ENCODE measurements at places on chromosomes 1 and 21.

- no peak for DNase-seq
Measured at GRCh38 chr1:2111674-2112035, 61.4 kb downstream of the PRKCZ start.

DNA sequence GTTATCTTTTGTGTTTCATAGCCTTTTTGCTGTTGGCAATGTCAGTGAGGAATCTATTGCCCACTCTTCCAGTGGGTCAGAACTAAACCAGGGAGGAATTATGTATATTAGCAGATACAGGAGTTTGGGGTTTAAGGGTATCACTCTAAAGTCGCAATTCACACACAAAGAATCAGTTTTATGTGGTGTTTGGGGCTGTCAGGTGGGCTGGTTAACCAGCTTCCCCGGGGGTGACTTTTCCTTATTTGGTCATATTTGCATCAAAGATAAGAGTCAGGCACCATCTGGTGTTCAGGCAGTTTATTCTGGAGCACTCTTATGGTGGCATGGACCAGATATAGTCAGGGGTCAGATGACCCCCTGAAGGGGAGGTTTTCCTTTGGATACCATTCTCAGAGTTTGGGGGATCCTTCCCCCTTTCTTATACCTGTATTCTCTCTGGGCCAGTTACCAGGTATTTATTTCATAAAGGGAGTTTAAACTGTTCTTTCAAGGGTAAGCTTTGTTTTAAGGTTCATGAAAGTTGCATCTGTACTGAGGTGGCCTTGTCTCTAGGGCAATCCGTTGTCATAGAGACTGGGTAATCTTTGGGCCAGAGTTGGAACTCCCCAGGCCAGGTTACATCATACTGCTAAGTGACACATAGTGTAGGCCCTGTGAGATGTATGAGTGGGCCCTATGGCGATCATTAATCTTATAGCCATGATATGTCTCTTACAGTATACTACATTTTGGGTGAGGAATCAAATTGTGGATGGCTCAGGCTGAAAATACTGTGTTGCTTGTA, 148.2 kb downstream of the RWDD3 start:
- no peak for DNase-seq

DNA sequence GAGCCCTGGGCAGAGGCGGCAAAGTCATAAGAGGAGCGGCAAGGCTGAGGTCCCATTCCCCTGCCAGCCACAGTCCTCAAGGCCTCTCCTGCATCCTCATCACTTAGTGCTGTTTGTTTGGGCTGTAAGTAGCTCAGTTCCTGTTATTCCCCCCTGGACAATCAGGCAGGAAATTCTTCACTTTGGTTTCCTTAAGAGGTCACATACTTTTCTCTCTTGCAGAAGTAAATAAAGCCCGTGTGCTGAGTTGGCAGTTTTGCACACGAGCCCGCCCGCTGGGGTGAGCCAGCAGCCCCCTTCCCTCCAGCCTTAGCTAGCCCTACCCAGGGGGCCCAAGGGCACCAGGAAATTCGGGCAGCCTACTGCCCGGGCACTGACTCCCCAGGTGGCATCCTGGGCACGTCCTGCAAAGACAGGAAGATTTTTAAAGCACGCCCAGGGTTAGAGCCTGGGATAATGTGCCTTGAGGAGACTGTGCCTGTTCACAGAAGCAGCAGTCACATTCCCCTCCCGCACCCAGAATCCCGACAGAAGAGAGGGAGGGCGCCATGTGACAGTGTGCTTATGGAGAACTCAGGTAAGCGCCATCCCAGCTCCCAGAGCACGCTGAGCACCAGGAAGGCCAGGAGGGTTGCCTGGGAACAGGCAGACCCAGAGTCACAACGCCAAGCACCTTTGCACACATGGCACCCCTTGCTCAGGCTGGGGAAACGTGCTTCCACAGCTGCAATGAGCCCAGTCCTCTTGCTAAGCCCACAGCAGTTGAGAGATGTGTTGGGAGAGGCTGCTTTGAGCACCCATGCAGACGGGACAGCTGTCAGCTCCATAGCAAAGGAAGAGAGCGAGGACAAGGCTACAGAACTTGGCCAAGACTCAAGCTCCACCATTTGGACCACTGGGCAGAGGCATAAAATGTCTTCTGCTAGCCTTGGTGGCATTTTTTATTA, 144.5 kb upstream of the TMEM51 start:
- peak; percentile 20 for DNase-seq

- DNase-seq: no peak
Measured at GRCh38 chr1:100219457-100219856, 30.2 kb downstream of the DBT start.

GRCh38 chr1:47972864-47973432, 24.2 kb downstream of the TRABD2B start:
- no peak for DNase-seq

DNA sequence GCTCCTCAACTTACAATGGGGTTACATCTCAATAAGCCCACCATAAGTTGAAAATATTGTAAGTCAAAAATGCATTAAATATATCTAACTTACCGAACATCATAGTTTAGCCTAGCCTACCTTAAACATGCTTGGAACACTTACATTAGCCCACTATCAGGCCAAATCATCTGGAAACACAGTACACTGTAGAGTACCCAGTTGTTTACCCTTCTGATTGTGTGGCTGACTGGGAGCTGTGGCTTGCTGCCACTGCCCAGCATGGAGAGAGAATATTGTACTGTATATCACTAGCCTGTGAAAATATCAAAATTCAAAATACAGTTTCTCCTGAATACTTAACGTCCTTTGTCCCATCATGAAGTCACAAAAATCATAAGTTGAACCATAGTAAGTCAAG, 40.4 kb upstream of the FRRS1 start:
- no peak for DNase-seq

DNA sequence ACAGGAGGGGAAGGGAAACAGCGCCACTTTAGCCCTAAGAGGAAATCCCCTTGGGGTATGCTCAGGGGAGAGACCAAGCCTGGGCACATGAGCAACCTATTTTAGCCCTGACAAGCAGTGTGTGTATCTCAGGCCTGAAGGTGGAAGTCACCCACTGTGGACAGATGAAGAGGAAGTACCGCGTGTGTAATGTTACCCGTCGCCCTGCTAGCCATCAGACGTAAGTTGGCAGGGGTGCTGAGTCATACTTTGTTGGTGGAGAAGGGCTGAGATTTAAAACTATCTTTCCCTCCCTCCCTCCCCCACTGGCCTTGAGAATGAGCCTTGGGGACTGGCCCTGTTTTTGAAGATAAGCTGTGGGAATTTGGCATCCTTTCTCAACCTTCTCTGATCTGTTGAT, 11.2 kb downstream of the AGO1 start:
- DNase-seq: peak; percentile 38

GRCh38 chr1:54583871-54584270, 35.8 kb downstream of the ACOT11 start:
- no peak for DNase-seq

GRCh38 chr1:99445486-99445885, 181.2 kb downstream of the PLPPR4 start:
- DNase-seq: no peak

DNA sequence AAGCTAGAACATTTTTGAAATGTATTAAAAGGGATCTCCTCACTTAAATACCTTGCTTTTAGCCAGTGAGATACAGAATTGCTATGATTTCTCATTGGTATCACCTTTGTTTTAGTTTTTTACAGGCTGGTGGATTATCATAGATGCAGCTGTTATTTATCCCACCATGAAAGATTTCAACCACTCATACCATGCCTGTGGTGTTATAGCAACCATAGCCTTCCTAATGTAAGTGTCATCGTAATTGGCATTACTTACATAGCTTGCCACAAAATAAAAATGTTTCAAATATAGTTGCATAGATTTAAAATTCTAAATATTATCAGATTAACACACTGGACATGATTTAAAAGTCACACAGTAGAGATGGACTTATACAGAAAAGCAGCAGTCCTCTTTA, 4.7 kb downstream of the TMEM50A start:
- DNase-seq: no peak

GRCh38 chr1:61202854-61203598, 120.7 kb downstream of the NFIA start:
- DNase-seq: no peak

DNA sequence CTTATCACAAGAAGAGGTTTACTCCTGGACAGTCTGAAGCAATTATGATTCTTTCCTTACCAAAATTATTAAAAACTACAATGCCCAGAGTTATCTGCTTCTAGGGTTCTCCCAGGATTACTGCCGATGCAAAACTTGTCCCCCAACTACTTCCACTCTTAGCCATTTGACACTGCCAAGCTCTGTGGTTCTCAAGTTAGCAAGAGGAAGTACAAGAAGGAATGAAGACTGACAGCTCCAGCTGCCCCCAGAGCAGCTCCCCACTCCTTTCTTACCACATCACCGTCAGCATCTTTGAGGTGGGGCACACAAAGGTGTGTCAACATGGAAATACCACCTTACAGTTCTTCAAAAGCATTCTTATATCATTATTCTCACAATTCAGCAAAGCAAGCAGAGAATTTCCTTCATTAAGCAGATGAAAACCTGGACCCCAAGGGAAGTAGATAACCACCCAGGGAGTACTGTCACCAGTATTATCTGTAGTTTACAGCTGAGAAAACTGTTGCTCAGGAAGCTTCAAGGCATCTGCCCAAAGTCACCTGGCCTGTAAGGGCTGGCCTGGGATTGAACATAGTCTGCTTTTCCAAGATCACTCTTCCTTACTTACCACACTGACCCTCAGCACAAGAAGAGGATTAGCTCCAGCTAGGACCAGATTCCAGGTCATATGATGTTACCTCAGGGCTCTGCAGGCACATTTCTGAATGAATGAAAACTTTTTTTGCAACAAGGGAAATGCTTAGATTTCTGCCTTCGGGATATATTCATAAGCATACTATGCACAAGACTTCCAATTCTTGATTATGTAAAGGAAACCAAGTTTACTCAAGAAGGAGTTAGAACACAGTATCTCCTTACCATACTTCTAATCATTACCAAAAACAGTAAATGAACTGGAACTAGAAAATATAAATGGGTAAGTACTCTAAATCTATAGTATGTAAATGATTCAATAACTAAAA, 9.3 kb downstream of the PSMG1 start:
- DNase-seq: no peak

- DNase-seq: no peak
Measured at GRCh38 chr1:111723091-111723806, 15.9 kb downstream of the INKA2 start.

- DNase-seq: no peak
Measured at GRCh38 chr1:60935599-60936110, 146.7 kb upstream of the NFIA start.

GRCh38 chr1:43495204-43495603, 35.5 kb upstream of the PTPRF start:
- DNase-seq: no peak

DNA sequence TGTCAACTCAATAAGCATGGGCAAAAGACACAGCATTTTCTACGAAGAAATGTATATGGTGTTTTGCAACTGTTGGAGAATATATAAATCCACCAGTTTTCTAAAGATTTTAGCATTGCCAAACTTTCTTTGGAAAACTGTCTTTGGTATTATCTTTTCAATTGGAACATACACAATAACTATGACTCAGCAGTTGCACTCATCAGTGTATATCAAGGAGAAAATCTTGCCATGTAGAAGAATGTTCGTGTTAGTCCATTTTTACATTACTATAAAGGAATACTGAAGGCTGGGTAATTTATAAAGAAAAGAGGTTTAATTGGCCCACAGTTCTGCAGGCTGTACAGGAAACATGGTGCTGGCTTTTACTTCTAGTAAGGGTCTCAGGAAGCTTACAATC, 41.1 kb downstream of the PRKAA2 start:
- DNase-seq: peak; percentile 11

- DNase-seq: peak; percentile 47
Measured at GRCh38 chr21:17802572-17802971, 16.6 kb downstream of the C21orf91 start.

- DNase-seq: no peak
Measured at GRCh38 chr1:100361511-100362089, 9.3 kb downstream of the CDC14A start.

DNA sequence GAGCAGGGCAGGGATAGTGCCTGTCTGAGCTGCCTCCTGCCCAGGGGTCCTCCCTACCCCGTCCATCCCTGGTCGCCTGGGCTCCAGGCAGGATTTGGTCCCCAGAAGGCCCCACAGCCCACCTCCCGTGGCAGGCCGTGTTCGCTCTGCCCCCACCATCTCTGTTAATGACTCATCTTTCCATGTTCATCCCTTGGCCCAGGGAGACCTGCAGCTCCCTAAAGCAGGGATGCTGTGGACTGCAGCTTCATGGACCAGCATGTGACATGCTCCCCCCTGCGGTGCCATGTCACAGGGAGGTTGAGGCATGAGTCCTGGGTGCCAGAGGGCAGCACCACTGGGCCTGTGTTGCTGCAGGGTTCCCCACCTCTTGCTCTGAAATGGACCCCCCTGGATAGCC, 26.8 kb downstream of the UBASH3A start:
- DNase-seq: no peak

DNA sequence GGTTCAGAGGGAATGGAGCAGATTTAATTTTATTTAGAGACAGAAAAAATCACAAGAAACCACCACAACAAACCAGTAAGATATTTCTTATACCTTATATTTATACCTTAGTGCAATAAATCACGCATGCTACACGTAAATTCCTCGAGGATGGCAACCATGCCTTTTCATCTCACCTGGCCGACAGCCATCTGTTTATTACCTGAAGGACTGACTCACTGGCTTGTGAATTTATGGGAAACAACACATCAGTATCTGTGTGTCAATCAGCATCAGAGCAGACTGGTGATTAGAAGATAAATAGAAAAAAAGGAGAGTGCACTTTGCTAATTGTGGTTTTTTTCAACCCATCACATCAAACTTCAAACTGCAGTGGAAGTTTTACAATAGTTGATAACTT, 58.4 kb downstream of the S1PR1 start:
- no peak for DNase-seq

GRCh38 chr1:34923490-34923889, 6.0 kb downstream of the DLGAP3 start:
- DNase-seq: no peak

- DNase-seq: peak; percentile 52
Measured at GRCh38 chr1:232620356-232620969, 9.5 kb downstream of the SIPA1L2 start.

GRCh38 chr1:186617926-186618325, 62.3 kb downstream of the PTGS2 start:
- DNase-seq: no peak

DNA sequence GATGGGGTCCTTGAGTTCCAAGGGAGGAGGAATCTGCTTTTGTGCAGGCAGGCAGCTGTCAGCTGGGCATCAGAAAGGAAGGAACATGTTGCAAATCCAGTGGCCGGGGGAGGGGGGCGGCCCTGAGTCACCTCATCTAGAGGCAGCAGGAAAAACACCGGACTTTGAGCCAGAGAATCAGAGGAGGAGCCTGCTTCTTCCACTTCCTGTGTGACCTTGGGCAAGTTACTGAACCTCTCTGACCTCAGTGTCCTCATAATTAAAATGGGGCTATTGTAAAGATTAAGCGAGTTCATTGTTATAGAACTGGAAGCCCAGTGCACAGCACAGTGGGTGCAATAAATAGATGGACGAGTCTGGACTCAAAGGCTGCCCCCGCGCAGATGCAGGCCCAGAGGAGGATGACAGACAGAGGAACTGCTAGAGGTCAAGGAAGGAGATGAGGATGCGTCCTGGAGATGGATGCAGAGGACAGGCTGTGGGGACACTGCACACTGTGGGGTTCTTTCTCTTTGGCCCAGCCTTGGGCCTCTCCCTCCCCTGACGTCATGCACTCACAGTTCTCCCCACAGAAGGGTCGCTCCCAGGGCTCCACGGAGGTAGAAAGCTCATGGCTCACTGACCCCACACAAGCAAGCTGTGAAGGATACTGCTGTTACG, 714.3 kb downstream of the MATN1 start:
- DNase-seq: peak; percentile 4
